ENCODE measurements at places on chromosomes 13 and 19.

DNA sequence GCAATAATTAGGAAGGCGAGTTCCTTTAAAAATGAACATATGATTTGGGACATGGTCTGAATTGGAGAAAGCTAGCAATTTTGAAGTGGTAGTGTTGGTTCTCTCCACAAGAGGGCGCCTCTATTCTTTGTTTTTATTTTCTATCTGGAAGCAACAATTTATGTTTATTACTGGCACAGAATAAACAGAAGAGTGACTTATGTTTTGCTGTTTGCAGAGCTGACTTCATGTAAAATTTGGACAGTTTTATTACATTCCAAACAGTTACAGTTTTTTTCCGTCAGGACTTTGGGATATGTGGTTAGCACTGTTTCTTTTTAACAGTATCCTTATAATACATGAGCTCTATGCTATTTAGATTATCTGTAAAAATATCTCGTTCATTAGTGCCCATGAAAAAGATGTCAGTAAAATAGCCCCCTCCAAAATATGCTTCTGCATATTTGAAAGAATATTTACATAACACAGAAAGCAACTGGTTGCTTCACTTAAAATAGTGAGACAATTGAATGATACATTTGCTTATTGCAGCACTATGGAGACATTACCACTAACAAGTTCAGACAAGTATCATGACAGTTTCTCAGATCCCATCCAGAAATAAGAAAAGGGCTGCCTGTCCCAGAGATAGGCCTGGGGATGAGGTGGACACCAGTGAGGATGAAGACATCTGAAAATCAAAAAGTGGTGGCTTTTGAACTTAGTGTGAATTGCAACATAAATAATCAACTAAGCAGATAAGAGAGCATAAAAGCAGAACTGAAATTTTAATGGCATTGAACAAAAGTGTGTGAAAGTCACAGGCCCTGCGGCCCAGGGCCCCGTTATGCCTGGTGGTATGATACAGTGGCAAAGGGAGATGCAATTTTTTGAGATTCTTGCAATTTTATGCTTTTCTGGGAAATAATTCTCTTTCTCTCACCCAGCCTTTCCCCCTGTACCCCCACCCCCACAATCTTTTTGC is 32.3 kb upstream of the FGF9 start:
- no peak for DNase-seq

DNA sequence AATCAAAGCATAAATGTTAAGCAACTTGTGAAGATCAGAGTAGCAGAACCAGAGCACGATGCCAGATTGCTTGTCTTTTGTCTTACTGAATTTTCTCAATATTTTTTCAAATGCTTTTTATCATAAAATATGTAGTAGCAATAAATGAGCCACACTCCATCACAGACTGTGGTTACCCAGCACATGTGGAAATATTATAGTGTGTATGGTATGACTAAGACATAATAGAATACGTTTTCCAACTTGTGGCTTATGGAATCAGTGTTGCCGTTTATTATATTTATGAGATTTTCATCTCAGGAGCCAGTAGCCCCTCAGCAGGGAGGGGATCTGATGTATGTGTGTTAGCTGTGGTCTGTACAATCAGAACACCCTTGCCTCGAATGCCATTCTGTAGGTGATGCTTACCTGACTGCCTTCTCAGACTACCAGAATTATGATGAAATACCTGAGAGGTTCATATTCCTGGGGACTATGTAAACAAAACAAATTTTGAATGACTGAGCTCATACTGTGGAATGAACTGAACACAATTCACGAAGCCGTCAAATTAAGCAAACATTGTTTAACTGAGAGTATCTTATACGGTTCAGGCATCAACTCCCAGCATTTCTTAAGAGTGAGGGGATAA is 1.9 kb downstream of the SCEL start:
- no peak for DNase-seq

DNA sequence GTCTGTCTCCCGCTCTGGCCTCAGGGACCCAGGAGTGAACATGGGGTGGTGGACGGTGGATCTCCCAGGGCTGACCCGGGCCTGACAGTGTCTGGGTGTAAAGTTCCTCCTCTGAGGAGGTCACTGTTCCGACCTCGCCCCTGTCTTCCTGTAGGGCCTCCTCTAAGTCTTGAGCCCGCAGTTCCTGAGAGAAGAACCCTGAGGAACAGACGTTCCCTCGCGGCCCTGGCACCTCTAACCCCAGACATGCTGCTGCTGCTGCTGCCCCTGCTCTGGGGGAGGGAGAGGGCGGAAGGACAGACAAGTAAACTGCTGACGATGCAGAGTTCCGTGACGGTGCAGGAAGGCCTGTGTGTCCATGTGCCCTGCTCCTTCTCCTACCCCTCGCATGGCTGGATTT is at the start of gene SIGLEC9:
TSS of gene SIGLEC9 (plus strand) at position 178 of the 400 bp plus-strand sequence. CDS start at position 247, 69 bp downstream.
- DNase-seq, result no peak

DNA sequence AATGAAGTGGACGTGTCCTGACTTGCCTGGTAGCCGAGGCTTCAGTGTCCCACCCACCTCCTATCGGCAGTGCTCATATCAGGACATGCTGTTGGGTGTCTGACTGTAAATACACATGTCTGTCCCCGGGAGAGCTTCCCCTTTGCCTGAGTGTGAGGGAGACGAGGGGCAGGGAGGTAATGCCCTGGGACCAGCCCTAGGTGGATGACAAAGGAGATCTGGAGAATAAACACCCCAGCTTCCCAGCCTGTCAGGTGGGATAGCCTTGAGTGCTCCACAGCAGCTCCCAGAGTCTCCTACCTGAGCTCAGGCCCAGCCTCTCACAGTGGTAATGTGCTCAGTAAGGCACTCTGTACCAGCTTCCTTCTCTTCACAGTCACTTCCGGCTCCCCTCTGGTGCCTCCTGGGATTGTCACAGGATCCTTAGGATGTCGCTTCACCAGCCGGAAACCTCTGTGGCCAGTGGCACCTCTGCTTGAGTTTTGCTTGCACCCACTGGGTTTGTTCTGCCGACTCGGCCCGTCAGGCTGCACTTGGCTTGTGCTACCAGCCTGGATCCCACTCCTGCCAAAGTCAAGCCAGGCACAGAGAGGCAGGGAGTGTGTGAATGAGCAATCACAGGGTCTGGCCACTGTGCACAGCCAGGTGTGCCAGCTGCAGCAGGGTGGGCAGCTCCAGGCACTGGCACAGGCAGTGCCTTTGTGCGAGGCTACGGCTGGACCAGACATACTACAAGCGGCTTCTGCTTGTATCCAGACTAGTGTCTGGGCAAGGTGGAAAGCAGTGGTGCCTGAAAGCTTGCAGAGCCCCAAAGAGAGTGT is 54.4 kb upstream of the RGCC start:
- no peak for DNase-seq

GRCh38 chr13:24270639-24271141 is 38.7 kb upstream of the C1QTNF9 start:
- DNase-seq, result no peak

DNA sequence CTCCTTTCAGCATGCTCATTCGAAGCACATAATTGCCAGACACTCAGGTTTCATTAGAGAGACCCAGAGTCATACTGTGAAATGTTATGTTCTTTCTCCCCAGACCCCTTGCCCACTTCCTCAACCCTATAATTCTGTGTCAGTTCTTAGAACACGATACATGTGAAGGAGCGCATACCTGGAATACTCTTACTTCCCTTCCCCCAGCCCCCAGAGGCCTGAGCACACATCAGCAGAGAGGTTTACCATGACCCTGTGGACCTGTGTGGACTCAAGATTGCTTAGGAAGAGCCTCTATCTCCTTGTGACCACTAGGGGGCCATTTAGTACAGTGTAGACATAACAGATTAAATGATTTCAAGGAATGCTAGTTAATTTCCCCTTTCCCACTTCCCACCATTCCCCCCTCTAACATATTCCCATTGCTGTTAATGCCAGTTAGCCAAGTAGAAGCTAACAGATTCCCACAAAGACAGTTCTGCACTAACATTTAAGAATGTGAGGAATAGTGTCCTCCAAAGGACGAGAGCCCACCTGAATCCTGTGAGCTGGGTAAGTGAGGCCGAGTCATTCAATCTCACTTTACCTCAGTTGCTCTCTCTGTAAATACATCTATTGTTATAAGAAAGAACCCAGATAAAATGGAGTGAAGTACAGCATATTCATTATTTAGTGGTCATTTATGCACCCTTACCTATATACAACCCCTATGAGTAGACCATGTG is 154.2 kb upstream of the MAB21L1 start:
- DNase-seq, result no peak

- no peak for DNase-seq
These were observed 6.2 kb downstream of the TLE6 start for GRCh38 chr19:2983351-2984214.

GRCh38 chr19:48958006-48958405 is 3.3 kb downstream of the BAX start:
- DNase-seq, result no peak

DNA sequence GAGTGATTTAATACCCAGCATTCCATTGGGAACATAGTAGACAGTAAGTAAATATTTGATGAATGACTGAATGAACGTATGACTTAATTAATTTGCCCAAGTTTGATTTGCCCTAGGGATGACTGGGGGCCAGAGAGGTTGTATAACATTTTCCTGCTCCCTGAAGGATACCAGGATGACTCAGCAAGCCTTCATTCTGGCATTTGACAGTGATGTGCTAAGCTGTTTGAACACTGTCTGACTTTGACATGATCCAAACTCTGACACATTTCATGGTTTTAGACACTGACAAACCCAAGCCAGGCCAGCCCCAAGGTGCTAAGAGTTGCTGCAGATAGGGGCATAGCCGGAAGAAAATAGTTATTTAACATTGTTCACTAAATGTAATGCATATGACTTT is 53.4 kb upstream of the KLF12 start:
- no peak for DNase-seq

- no peak for DNase-seq
These were observed 104.4 kb downstream of the DOCK9 start for GRCh38 chr13:98873377-98874028.

GRCh38 chr19:32550666-32551065 is 30.3 kb upstream of the PDCD5 start:
- no peak for DNase-seq

DNA sequence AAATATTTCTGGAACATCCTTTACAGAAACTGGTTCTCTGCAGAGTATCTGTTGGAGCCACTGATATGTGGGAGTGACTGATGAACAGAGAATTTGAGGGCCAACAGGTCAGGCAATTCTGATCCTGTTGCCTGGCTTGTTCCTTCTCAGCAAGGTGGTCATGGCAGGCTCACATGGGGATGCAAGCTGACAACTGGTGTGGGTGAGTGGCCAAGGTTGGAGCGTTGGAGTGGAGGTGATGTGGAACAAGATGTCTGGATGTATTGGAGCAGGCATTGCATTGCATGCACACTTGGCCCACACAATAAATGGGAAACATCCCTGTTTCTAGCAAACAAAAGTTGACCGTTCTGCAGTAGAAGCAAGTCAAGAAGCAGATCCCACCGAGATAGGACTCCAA is 380.7 kb downstream of the ZNF536 start:
- DNase-seq, result no peak

DNA sequence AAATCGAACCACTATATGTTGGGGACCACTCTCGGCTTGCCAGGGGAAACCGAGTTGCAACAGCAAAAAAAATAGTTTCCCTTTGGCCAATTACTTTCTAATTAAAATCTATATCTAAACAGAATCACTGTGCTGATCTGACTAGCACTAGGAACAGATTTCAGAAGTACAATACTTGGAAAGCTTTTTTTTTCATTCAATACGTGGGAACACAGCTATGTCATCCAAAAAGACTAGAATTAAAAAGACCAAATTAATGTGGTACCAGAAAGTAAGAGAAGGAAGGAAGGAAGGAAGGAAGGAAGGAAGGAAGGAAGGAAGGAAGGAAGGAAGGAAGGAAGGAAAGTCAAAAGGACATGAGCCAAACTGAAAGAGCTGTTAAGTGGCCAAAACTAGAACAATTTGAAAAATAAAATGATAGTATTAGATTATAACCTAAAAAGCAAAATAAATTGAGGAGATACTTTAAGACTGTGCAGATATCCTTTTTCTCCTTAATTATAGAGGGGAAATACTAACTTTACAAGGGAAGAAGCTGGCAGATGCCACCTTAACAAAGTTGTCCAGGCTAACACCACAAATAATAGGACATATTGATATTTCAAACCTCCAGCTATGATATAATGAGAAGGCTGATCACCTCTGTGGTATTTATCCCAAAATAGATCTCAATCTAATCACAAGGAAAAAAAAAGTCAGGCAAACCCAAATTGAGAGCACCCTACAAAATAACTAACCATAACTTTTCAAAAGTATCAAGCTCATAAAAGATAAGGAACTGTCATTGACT is 63.9 kb downstream of the DIAPH3 start:
- no peak for DNase-seq

DNA sequence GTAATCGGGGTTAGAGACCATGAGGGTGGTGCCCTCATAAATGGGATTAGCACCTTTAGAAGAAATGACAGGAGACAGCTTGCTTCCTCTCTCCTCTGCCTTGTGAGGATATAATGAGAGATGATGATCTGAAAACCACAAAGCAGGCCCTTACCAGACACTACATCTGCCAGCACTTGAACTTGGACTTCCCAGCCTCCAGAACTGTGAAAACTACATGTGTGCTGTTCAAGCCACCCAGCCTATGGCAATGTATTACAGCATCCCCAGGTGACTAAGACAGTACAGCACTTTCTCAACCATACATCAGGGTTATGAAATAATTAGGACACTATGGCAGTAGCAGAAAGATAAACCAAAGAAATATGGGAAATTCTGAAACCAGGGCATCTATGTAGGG is 7.4 kb downstream of the ZNF564 start:
- no peak for DNase-seq

DNA sequence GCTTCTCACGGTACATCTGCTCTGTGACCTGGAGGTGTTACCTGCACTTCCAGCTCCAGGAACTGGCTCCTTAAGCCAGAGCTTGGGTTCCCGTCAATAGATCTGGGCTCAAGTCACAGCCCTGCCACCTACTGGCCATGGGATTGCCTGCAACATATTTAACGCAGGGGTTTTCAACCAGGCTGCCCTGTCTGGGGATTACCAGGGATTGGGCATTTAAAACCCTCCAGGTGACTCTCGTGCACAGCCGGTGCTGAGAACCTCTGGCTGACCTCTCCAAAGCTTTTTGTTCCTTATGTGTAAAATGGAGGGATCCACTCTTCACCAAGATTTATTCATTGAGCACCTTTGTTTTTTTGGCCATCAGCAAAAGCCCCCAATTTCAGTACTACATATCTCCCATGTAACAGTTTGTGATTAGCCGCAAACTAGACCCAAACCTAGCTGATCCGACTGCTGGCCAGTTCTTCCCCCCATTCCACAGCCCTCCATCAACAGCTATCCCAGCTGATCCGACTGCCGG is 76.6 kb upstream of the STK24 start:
- no peak for DNase-seq

- DNase-seq, result no peak
These were observed 214.9 kb downstream of the KLF5 start for GRCh38 chr13:73273745-73274144.

- no peak for DNase-seq
These were observed 6.5 kb downstream of the TRAPPC5 start for GRCh38 chr19:7687177-7687576.

DNA sequence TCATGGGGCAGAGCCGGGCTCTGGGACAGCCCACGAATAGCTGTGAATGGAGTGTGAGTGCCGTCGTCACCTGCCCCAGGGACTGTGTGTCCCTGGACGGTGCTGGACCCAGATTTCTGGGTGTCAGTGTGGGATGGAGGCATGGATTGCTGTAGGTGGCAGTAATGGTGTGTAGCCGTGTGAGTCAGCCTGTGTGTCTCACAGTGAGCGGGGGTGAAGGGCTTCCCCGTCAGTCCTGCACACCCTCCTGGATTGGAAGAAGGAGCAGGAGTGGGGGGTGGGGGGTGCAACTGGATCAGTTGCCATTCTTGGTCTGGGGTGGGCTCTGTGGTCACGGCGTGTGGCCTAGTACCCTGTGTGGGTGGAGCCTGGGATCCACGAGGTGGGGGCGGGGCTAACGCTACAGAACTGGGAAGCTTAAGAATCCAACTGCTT is 6.5 kb upstream of the LTBP4 start:
- no peak for DNase-seq

Measured in GOT3 (cell line).